Stimulated activated CD4-positive, alpha-beta T cell treated with anti-CD3 and anti-CD28 coated beads, Interleukin-1b, Interleukin-23, amount 100 ng/mL, for 1 hour (primary cell): ENCODE measurements at places on chromosomes 5 and 9.

DNA sequence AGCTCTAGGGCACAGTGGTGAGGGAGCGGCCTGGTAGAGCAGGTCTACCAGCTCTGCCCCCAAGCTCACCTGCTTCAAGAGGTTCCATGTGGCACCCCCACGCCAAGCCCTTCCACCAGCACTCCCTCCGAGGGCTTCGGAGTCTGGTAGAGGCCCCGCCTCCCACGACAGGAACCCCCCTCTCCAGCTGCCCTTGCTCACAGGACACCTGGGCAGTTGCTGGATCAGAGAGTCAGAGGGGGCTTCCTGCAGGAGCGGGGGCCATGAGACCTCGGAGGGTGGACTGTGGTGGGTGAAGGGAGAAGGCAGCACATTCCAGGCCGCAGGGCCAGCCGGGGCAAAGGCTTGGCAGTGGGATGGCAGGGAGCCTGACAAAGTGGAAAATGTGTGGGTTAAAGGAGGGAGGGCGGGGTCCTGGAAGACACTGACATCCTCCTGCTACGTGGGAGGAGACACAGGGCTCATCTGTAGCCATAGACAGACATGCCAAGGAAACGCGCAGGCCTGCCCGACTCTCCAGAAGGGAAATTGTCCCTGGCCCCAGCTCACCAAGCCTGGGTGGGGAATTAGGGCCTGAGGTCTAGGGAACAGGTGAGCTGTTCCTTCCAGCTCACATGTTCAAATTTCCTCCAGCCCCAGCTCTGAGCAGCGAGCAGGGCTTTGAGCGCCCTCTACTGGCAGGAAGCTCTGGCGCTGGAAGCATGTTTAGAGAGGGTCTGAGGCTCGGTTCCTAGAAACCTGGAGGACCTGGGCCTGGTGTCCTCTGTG, 74.2 kb downstream of the NTNG2 start:
- peak; percentile 74 for DNase-seq

DNA sequence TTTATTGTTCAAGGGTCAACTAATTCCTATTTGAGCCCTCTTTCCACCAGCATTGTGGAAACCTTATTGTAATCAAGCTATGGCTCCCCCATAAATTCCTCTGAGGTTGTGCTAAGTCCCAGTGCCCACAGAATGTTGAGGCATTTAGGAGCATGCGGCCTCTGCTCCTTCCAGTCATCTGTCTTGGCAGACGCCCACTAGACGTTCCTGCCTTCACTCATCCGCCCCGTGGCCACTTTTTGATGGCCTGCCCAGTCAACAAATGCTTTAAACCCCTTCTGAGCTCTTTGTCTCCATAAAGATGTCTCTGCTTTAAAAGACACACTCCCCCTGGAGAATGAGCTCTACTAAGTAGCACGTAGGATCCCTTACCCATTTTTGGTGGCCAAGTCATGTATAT, 104.7 kb downstream of the GAS1 start:
- no peak for DNase-seq

DNA sequence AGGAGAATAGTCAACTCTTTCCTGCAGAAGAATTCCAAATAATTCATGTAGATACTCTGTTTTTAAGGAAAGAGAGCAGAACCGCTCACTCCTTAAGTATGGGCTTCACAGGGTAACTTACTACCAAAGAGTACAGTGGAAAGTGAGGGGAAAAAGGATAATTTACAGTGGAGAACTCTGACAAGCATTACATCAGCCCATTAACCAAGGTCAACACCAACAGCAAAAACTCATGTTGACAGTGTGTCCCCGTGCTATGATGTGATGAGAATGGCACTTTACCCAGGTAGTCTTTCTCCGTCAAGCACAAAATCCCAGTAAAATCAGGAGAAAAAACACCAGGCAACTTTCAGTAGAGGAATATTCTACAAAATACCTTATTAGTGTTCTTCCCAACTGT, 104.3 kb downstream of the ADCY2 start:
- DNase-seq: no peak

DNA sequence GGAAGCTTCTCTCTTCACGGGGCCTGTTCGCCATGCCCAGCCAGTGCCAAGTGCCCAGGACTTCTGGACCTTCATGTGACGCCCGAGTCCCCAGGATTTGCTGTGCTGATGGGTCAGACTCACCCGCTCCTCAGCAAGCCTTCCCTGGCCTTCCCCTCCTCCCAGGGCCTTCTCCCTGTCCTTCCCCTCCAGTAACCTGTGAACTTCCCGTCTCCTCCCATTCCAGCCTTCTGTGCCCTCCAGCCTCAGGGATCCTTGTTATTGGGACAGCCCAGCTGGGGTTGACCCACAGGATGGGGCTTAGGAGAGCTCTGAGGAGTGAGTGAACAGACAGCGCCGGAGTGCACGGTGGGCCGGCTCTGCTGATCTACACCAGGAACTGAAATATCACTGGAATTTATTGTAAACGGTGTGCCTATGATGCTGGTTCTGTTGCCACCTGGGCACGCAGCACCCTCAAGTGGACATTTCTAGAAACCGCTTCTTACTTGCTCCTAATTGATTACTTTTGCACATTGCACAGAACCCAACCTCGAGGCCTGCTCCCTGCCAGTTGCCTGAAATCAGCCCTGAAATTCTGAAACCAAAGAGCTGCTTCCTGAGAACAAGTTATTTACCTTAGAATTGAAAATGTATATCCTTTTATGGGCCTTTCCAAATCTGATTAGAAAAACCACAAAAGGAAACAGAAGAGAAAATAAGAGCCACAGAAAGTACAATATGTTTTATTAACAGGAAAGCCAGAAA, 1.5 kb downstream of the SPAAR start:
- no peak for DNase-seq

DNA sequence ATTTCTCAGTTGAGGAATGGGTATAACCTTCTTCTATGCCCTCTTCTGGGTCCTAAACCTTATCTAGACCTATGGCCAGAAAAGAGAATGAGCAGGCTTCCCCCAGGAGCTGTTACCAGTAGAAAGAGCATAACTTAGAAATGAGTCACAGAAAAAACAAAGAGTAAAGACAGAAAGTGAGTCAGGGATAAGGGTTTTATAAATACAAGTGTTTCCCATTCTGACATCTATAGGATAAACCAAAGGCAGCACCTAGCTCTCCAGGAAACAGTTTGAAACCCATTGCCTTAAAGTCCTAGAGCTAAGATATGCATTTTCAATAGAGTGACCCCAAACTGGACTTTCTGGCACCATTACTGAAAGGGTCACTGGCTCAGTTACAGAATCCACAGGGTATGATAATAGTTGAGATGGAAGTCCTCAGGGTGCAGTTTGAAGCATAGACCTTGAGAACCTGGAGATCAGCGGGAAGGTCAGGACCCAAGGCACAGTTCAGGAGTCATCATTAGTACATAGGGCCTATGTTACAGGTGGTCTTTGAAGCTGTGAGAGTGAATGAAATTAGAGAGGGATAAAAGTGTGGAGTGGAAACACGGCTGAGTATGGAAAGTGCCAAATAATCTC, 42.7 kb upstream of the LIFR start:
- DNase-seq: no peak

GRCh38 chr9:115191667-115192066, 73.7 kb upstream of the TNC start:
- no peak for DNase-seq

DNA sequence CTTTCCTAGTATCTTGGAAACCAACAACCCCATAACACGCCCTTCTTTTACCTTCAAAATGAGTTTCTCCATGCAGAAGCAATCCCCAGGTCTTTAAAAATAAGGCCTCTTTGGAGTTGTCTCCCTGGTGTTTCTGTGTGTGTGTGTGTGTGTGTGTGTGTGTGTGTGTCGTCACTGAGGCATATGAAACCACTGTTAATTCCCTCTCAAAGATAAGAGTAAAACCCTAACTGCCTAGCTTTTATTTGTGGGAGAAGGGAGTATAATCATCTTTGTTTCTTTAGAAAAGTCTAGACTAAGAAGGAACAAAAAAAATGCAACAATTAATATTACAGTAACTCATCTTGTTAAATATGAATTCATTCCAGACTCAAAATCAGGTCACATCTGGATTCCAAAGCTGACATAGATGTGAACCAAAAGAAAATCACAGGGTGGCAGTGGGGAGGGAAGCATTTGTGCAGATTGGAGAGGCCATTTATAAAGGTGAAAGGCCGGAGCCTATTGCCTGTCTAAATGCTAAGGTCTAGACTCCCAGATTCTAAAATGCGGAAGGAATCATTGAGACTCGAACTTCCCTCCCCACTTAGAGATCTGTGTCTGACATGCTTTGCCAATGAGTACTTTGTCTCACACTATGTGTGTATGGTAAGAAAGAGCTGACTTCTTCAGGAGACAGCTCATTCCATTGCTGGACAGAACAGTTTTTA, 91.4 kb downstream of the ZNF366 start:
- no peak for DNase-seq

- DNase-seq: no peak
These were observed 361.9 kb downstream of the CSNK1G3 start for GRCh38 chr5:123873846-123874245.

GRCh38 chr5:2755076-2755680, 3.7 kb upstream of the IRX2 start:
- no peak for DNase-seq

DNA sequence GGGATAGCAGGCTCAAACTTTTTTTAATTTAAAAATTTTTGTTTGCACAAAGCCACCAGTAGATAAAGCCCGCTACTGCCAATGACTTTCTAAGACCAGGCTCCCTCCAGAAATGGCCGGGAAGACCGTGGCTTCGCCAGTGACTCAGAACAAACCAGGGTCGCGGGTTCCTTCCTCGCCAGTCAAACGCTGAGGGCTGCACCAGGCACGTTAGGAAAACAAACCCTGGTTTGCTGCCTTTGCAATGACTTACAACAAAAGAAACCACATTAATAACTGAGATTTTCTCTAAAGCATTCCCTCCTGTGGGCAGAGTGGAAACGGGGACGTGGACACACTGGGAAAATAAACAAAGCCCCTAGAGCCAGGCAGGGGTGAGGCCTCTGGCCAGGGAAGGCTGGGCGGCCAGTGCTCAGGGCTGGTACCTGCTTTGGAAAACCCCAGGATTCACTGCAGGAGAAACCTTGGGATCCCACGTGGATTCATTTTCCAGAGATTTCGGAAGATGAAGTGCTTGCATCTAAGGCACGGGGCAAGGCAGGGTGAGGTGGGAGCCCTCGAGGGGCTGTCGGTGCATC, 3.8 kb downstream of the PRRX2 start:
- no peak for DNase-seq

DNA sequence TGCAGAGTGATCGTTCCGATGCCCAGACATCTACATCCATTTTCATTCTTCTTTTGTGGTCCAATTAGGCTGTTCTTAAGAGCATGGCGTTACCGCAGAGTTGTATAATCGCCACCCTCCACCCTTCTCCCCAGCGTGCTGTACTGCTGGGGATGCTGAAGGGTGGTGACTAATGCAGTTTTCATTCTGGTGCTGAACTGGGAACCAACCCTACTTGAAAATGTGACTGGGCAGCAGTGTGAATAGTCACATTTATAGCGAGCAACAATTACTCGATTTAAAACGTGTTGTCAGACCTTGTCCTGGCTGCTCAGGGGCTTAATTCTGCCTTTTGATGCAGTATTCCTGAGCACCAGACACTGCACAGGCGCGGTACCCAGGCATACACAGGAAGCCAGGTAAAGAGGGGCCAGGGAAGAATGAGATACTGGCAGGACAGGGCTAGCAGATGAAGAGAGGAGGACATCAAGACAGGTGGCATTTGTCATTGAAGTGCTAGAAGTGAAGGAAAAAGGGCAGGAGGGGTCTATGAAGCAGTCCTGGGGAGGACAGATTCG, 719 bp upstream of the ISCA1 start:
- no peak for DNase-seq

- no peak for DNase-seq
These were observed 425.3 kb downstream of the CSNK1G3 start for GRCh38 chr5:123937230-123937629.

DNA sequence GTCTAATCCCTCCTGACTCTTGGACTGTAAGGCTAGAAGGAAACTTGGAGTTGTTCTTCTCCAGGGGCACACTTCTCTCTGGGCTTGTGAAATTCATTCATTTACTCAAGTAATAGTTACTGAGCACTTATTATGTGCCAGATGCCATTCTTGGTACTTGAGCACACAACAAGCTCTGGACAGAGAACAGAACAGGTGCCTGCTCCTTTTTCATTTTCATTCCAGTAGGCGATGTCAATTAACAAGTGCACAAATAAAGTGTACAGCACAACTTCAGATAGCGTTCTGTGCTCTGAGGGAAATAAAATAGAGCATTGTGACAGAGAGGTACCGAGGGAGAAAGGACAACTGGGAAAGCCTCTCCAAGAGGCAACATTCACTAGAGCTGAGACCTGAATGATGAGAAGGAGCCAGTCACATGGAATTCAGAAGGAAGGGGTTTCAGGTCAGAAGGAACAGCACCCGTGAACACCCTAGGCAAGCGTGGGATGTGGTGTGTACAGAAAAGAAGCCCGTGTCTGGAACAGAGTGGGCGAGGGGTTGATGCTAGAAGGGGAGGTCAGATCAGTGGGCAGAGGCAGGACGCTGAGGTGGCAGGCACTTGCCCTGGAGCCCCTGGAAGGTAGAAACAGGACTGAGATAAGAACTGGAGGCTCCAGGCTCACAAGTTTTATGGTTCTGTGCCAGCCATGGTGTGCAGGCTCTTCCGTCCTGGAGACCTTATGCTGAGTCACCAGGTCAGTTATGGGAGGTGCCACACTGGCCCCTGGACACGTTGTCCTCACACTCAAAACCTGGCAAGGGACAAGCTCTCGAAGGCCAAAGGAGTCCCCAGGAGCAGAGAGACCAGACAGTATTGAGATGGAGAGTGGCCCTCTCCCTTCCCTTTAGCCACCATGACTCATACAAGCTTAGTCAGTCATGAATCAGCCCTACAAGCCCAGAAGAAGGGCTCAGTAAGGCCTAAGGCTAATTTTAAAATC, 7.2 kb upstream of the ABLIM3 start:
- no peak for DNase-seq

DNA sequence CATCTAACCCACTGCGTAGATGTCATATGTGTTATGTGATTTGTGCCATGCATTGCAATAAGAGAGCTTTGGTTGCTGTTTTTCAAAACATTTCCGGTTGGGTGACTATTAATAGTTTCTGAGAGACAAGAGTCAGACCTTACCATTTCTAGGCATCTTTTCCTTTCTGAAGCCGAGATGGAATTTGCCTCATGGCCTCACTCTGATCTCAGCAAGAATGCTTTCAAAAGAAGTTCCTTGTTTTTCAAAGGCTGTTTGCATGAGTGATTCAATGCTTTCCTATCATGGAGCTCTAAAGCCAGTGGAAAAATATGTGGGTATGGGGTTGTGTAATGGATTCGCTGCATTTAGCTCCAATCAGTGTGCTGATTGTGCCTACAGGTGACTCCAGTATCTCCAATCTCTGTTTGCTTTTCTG, 203.1 kb upstream of the PPP1R2B start:
- DNase-seq: no peak

DNA sequence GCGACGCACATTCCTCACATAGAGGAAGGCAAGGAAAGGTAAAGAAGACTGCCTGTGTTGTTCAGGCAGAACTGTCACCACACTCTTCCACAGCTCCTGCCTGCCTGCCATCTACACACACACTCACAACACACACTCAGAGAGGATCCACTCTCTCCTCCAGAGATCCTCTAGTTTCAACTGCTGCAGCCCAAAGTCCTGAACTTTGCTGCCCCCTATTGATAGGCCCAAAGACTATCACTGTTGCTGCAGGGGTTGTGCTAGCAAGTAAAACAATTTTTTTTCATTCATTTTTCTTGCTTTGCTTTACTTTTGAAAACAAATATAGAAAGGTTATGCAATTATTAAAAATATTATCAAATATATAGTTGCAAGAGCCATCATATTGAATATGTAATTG, 5.9 kb upstream of the CFAP90 start:
- DNase-seq: no peak

- no peak for DNase-seq
These were observed 37.8 kb downstream of the EXOSC2 start for GRCh38 chr9:130731355-130731754.
